ENCODE measurements at places on chromosomes 11 and 22. TPM values are rescaled to one million over a fixed set of nuclear protein-coding genes. Genes with fewer than 3 reads are reported as not detected.

- H3K4me1 ChIP-seq: peaks cover 20% of the 10 kb centered on the region
- H3K36me3 ChIP-seq: no peaks in the 10 kb centered on the region
- no peak for DNase-seq
- H3K4me3 ChIP-seq: no peak overlapping the region
- no peaks in the 10 kb centered on the region for H3K27me3 ChIP-seq
These were observed 352.4 kb upstream of the FAT3 start for GRCh38 chr11:91872243-91872642.

- no peaks in the 10 kb centered on the region for H3K36me3 ChIP-seq
- H3K27ac ChIP-seq: no peak overlapping the region
- no peaks in the 10 kb centered on the region for H3K4me1 ChIP-seq
- no peak for DNase-seq
- no peak overlapping the region for H3K4me3 ChIP-seq
- H3K27me3 ChIP-seq: no peaks in the 10 kb centered on the region
These were observed 792.0 kb downstream of the KCNA4 start for GRCh38 chr11:29224739-29225384.

GRCh38 chr11:94546886-94547285 lies 3.2 kb downstream of the FUT4 start:
- no peak for DNase-seq
- H3K4me1 ChIP-seq: peaks cover 79% of the 10 kb centered on the region
- no peaks in the 10 kb centered on the region for H3K36me3 ChIP-seq
- H3K4me3 ChIP-seq: peak overlapping the region; percentile 85
- H3K27me3 ChIP-seq: no peaks in the 10 kb centered on the region

GRCh38 chr11:34616830-34617504 lies 3.9 kb upstream of the EHF start:
- H3K4me1 ChIP-seq: peaks cover 35% of the 10 kb centered on the region
- H3K4me3 ChIP-seq: no peak overlapping the region
- H3K27ac ChIP-seq: peak overlapping the region; percentile 28
- no peaks in the 10 kb centered on the region for H3K36me3 ChIP-seq

DNA sequence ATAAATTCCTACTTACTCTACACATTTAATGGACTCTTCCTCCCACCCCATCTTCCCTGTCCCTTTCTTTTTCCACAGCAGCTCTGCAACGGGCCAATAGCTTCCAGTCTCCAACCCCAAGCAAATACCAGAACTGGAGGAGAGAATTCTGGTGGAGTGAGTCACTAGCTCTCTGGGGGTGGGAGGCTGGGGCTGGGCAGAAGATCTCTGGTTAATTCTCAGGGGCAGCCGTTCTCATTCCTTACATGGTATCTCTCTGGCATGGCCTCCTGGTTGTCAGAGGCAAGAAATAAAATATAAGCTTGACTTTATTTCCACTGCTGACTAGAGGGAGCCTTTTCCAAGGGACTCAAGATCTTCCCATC lies 90.4 kb upstream of the PARVA start:
- peak overlapping the region; percentile 76 for H3K27ac ChIP-seq
- no peaks in the 10 kb centered on the region for H3K36me3 ChIP-seq
- H3K4me3 ChIP-seq: no peak overlapping the region

- H3K27me3 ChIP-seq: no peaks in the 10 kb centered on the region
- no peak overlapping the region for H3K4me3 ChIP-seq
- no peaks in the 10 kb centered on the region for H3K4me1 ChIP-seq
These were observed 28.3 kb upstream of the SMIM35 start for GRCh38 chr11:118115048-118115447.

- no peak for DNase-seq
- no peaks in the 10 kb centered on the region for H3K4me1 ChIP-seq
- no peaks in the 10 kb centered on the region for H3K36me3 ChIP-seq
- H3K27ac ChIP-seq: no peak overlapping the region
- no peaks in the 10 kb centered on the region for H3K27me3 ChIP-seq
- no peak overlapping the region for H3K4me3 ChIP-seq
These were observed 123.0 kb downstream of the FAM181B start for GRCh38 chr11:82610671-82611070.

Gene MYBPC3
- not detected for total RNA-seq

Gene ACCS
- 21.7 TPM for total RNA-seq
